ENCODE measurements at places on chromosomes 16 and 17. TPM values are rescaled to one million over a fixed set of nuclear protein-coding genes. Genes with fewer than 3 reads are reported as not detected.

The COX10 gene
- total RNA-seq: 20.3 TPM

The KRT33B gene
- total RNA-seq: not detected

The ADAP2 gene
- total RNA-seq: 1.6 TPM

The P2RX1 gene
- 0.58 TPM for total RNA-seq

The KCNAB3 gene
- total RNA-seq: 6.7 TPM

The WDR90 gene
- total RNA-seq: 108 TPM

DNA sequence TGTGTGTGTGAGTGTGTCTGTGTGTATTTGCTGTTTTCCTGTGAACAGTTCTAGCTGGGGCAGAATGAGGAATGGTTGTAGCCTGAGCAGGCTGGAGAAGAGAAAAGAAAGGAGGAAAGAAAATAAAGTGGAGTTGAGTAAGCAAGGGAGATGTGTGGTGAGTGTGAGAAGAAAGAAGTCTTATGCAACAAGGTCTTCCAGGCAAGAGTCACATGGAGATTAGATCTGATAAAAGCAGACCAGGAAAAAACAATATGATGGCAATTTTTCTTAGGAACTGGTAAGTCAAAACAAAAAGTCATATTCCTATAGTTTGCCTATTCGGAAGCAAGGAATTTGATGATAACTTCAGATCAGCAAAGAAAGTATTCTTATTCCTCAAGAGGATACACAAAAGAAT lies 125.0 kb downstream of the HS3ST3A1 start:
- no peak overlapping the region for H3K27ac ChIP-seq
- H3K36me3 ChIP-seq: no peaks in the 10 kb centered on the region
- peaks cover 2% of the 10 kb centered on the region for H3K27me3 ChIP-seq
- H3K4me1 ChIP-seq: no peaks in the 10 kb centered on the region

GRCh38 chr16:24041834-24042631 lies 206.2 kb downstream of the PRKCB start:
- peaks cover 7% of the 10 kb centered on the region for H3K4me1 ChIP-seq
- no peak overlapping the region for H3K27ac ChIP-seq
- H3K4me3 ChIP-seq: no peak overlapping the region

GRCh38 chr17:69954241-69954925 lies 120.6 kb upstream of the KCNJ16 start:
- H3K27me3 ChIP-seq: no peaks in the 10 kb centered on the region
- DNase-seq: no peak
- no peaks in the 10 kb centered on the region for H3K36me3 ChIP-seq
- no peaks in the 10 kb centered on the region for H3K4me1 ChIP-seq
- H3K27ac ChIP-seq: no peak overlapping the region

DNA sequence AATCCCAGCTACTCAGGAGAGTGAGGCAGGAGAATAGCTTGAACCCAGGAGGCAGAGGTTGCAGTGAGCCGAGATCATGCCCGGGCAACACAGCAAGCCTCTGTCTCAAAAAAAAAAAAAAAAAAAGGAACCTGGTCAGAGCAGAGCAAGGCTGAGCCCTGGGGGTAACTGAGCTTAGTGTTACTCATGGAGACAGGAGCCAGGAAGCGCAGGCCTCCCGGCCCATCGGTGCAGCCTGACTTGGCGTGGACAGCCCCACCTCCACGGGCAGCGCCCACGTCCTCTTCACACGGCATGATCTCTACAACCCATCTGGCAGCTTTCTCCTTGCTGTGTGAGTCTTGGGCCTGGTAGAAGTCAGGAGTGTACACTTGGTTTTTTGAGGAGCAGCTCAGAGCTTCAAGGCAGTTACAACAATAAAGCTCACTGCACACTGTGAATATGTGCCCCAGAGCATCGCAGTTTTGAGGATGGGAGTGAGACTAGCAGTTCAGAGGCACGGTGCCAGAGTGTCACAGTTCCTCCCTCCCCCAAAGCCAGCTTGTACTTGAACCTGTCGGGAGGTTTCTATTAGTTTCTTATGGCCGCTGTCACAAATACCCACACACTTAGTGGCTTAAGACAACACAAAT lies 129.9 kb downstream of the RAP1GAP2 start:
- peaks cover 3% of the 10 kb centered on the region for H3K4me1 ChIP-seq
- H3K27ac ChIP-seq: no peak overlapping the region
- DNase-seq: no peak
- no peak overlapping the region for H3K4me3 ChIP-seq
- H3K36me3 ChIP-seq: no peaks in the 10 kb centered on the region

DNA sequence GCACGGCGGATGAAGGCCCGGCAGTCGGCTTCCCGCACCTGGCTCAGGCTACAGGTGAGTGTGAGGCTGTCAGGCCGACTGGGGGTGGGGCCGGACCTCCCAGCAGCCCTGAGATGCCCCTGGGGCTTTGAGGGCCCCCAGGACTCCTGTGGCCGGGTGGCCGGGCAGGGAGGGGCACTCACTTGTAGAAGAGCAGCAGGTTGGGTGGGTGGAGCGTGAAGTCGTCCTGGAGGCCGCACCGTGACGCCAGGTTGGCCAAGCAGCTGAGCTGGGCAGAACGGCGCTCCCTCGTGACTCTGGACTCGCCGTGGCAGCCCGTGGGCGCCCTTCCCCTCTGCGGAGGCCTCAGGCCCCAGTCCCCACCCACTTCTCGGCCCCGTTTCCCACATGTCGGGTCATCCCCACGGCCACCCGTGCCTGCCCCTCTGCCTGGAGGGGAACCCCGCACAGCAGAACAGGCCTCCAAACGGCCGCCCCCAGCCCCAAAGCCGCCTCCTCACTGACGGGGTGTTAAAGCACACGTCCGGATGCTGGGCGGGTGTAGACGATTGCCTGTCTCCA lies 12.9 kb downstream of the RPUSD1 start:
- no peak overlapping the region for H3K27ac ChIP-seq
- DNase-seq: no peak
- H3K4me1 ChIP-seq: peaks cover 2% of the 10 kb centered on the region
- no peaks in the 10 kb centered on the region for H3K36me3 ChIP-seq
- peaks cover 4% of the 10 kb centered on the region for H3K27me3 ChIP-seq
- H3K4me3 ChIP-seq: no peak overlapping the region

DNA sequence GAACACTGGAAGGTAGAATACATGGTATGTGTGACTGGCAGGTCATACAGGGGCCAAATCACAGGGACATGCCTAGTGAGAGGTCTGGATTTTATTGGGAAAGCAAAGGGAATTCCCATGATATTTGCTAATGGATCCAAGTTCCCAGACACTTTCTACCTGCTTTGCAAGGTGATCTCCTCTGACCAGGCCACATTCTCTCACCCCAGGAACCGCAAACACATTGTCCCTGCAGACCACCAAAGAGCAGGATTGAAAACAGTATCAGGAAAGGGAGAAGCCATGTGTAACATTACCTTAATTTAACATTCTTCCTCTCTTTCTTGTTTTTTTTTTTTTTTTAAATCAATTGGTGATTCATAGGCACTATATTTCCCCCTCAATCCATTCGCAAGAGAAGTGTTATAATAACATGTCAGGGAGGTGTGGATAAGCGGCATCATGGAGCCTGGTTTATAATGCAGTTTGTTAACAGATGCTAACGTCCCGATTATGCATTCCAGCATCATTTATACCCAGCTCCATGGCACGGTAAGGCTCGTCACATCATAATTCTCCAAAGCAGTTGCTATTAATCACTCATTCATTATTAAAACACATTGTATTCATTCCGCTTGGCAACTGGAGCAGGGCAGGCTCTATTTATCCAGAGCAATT lies 155.1 kb upstream of the CCL2 start:
- H3K4me3 ChIP-seq: no peak overlapping the region
- no peak for DNase-seq
- H3K27me3 ChIP-seq: peaks cover 6% of the 10 kb centered on the region
- H3K4me1 ChIP-seq: no peaks in the 10 kb centered on the region
- no peaks in the 10 kb centered on the region for H3K36me3 ChIP-seq
- H3K27ac ChIP-seq: no peak overlapping the region

DNA sequence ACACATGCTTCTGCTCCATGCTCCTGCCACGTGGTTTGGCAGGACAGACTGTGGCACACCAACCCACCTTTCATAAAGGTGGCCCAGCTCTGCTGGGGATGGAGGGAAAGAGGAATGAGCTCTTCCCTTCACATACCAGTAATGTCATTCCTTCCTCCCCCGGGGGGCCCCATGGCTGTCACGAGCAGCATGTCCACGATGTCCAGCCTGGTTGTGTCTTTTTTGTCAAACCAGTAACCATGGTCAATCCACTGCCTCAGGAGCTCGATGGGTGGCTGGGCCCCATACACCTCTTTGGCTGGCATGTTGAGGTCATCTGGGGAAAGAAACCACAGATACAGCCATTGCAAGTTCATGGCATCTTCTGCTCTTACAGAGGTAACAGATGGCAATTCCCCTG lies 96.6 kb downstream of the LYRM1 start:
- no peak overlapping the region for H3K27ac ChIP-seq
- H3K4me1 ChIP-seq: no peaks in the 10 kb centered on the region
- peaks cover 25% of the 10 kb centered on the region for H3K27me3 ChIP-seq
- H3K4me3 ChIP-seq: no peak overlapping the region

- DNase-seq: no peak
- H3K4me1 ChIP-seq: peaks cover 24% of the 10 kb centered on the region
- H3K27me3 ChIP-seq: no peaks in the 10 kb centered on the region
- no peak overlapping the region for H3K4me3 ChIP-seq
- H3K36me3 ChIP-seq: peaks cover 15% of the 10 kb centered on the region
Observed at GRCh38 chr17:66531851-66532295, 229.5 kb downstream of the PRKCA start.

DNA sequence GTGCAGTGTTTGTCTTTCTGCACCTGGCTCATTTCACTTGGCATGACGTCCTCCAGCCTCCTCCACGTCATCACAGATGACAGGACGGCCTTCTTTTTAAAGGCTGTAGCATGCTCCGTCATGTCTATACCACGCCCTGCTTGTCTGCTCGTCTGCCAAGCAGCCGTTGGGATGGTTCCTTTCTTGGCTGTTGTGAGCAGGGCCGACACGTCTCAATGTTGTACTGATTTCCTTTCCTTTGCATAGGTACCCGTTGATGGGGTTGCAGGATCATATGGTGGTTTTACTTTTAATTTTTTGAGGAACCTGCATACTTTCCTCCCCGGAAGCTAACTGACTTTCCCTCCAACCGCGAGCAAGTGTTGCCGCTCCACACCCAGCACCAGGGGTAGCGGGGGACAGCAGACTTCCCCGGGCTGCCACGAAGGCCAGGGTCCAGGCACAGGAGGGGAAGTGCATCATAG lies 212.2 kb upstream of the ZNF469 start:
- DNase-seq: peak; percentile 38
- peaks cover 18% of the 10 kb centered on the region for H3K27me3 ChIP-seq
- H3K27ac ChIP-seq: no peak overlapping the region
- no peak overlapping the region for H3K4me3 ChIP-seq
- no peaks in the 10 kb centered on the region for H3K36me3 ChIP-seq
- H3K4me1 ChIP-seq: no peaks in the 10 kb centered on the region

GRCh38 chr16:89678258-89678657 lies 8.2 kb upstream of the CDK10 start:
- no peaks in the 10 kb centered on the region for H3K4me1 ChIP-seq
- no peak overlapping the region for H3K4me3 ChIP-seq
- H3K27ac ChIP-seq: no peak overlapping the region
- H3K27me3 ChIP-seq: no peaks in the 10 kb centered on the region

DNA sequence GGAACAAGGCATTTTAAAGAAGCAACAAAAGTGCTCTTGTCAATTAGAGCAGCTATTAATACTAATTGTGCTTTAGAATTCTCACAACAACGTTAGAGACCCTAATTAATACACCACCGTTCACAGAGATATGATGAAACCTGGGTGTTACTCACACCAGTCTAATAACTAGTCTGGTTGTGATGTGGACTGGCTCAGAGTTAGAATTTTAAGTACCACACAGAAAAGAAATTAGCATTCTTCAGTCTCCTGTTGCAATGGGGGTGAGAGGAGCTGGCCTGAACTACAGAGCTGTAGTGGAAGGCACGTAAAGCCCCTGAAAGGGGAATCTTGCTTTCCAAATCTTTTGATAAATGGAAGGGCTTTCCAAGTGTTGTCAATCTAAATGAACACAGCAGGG lies 240.8 kb upstream of the TOX3 start:
- no peaks in the 10 kb centered on the region for H3K36me3 ChIP-seq
- no peaks in the 10 kb centered on the region for H3K4me1 ChIP-seq
- H3K27me3 ChIP-seq: no peaks in the 10 kb centered on the region
- H3K4me3 ChIP-seq: no peak overlapping the region

DNA sequence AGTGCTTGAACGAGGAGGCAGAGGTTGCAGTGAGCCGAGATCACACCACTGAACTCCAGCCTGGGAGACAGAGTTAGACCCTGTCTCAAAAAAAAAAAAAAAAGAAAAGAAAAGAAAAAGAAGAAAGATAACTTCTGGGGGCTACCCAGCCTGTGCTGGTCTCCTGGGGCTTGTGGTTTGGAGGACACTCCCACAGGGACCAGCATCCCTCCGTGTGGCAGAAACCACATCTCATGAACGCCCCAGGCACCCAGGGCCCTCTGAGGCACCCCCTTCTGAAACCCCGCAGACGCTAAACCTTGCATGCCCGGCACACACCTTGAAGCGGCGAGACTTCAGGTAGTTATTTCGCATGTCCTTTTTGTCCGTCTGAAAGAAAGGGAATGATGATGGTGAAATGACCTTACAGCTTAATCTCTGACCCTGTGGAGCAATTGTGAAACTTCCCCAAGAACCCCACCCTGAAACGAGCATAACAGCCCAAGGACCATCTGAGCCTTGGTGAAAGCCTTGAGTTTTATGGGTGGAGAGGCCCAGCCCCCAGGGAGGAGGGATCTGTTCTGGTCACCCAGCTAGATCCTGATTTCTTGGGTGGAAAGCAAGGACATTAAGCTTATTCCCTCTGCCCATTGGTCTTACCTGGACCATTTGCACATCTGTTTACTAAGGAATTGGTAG lies 55.0 kb downstream of the CNGB1 start:
- no peak overlapping the region for H3K27ac ChIP-seq
- peaks cover 2% of the 10 kb centered on the region for H3K27me3 ChIP-seq
- no peak overlapping the region for H3K4me3 ChIP-seq
- H3K36me3 ChIP-seq: no peaks in the 10 kb centered on the region

- peaks cover 28% of the 10 kb centered on the region for H3K36me3 ChIP-seq
- no peak for DNase-seq
- H3K4me3 ChIP-seq: no peak overlapping the region
- no peaks in the 10 kb centered on the region for H3K27me3 ChIP-seq
- peaks cover 34% of the 10 kb centered on the region for H3K4me1 ChIP-seq
- no peak overlapping the region for H3K27ac ChIP-seq
Observed at GRCh38 chr17:4332296-4332970, 34.0 kb downstream of the UBE2G1 start.

DNA sequence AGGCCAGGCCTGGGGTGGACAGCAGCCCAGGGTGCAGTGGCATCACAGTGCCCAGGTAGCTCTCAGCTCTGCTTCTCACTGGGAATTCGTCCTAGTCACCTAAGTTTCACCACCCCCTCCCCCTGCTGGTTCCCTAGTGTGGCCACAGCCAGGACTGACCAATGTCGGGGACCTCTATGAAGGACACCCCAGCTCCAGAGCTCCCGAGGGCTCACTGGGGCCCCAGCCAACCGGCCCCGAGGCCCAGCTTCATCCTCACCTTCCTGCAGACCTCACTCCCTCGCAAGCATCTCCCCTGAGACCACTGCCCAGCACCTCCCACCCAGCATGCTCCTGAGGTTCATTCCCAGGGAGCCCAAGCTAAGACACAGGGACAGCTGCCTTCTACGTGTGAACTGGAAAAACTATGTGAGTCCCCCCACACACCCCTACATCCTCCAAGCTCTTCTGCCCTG lies 4.9 kb downstream of the SPPL2C start:
- DNase-seq: no peak
- no peaks in the 10 kb centered on the region for H3K36me3 ChIP-seq
- H3K27me3 ChIP-seq: peaks cover 19% of the 10 kb centered on the region
- no peak overlapping the region for H3K4me3 ChIP-seq
- peaks cover 5% of the 10 kb centered on the region for H3K4me1 ChIP-seq

GRCh38 chr16:71520550-71520949 lies 5.7 kb upstream of the CHST4 start:
- DNase-seq: no peak
- no peak overlapping the region for H3K27ac ChIP-seq
- peaks cover 19% of the 10 kb centered on the region for H3K27me3 ChIP-seq
- no peaks in the 10 kb centered on the region for H3K36me3 ChIP-seq

Data from activated CD8-positive, alpha-beta memory T cell treated with anti-CD3 and anti-CD28 coated beads, Interleukin-2, amount 10 ng/mL, durations not matched to agents 7 days and 5 days (primary cell).